Activated naive CD8-positive, alpha-beta T cell treated with anti-CD3 and anti-CD28 coated beads, Interleukin-2, amount 10 ng/mL, durations not matched to agents 7 days and 5 days (primary cell): ENCODE measurements at places on chromosomes 7 and 10. TPM values are rescaled to one million over a fixed set of nuclear protein-coding genes. Genes with fewer than 3 reads are reported as not detected.

SKIDA1 gene
- 0.09 TPM for total RNA-seq

PLXDC2 gene
- total RNA-seq, result 0.86 TPM

TRIL gene
- not detected for total RNA-seq

PTPRN2 gene
- 4.9 TPM for total RNA-seq

HOXA9 gene
- not detected for total RNA-seq

AASS gene
- total RNA-seq, result 2.2 TPM

SPDYE1 gene
- not detected for total RNA-seq
